ENCODE measurements at places on chromosomes 6 and 20.

DNA sequence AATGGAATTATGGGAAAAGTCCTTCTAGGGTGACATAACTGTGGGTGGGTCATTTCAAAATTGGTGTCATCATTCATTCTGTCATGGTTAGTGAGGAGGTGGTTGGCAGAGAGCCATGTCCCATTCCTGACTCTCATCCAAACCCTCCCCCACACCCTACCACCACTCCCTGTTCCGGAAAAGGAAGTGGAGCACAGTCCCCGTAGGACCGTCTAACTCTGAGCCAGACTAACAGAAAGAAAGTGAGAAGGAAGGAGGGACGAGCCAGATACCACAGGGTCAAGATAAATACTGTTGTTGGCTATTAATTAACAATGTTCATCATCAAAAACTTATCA is 4.8 kb downstream of the TRIM10 start:
- DNase-seq = peak; percentile 74

DNA sequence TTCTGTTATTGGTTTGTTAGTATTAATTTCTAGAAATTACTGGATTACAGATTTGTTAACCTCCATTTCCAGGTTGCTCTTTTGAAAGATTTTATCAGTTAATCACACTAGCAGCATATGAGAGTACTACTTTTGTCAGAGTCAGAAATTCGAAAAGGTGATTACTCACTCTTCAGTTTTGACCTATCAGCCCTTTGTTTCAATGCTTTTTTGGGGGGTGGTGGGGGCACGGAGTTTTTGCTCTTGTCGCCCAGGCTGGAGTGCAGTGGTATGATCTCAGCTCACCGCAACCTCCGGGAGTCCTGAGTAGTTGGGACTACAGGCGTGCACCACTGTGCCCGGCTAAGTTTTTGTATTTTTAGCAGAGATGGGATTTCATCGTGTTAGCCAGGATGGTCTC is 149.2 kb downstream of the JARID2 start:
- DNase-seq = no peak

DNA sequence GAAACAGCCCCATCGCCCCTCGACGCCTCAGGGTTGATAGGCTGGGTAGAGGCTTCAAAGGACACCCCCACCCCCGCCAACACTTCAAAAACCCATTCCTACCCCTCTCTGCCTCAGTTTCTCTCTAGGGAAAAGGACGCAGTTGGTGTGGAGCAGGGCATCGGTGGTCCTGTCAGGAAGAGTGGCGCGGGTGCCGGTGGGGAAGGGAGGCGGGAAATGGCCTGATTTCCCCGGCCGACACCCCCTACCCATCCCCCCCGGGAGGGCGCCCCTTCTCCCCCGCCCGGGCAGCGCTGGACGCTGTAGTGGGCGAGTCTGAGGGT is 367 bp downstream of the NRSN2 start:
- no peak for DNase-seq

DNA sequence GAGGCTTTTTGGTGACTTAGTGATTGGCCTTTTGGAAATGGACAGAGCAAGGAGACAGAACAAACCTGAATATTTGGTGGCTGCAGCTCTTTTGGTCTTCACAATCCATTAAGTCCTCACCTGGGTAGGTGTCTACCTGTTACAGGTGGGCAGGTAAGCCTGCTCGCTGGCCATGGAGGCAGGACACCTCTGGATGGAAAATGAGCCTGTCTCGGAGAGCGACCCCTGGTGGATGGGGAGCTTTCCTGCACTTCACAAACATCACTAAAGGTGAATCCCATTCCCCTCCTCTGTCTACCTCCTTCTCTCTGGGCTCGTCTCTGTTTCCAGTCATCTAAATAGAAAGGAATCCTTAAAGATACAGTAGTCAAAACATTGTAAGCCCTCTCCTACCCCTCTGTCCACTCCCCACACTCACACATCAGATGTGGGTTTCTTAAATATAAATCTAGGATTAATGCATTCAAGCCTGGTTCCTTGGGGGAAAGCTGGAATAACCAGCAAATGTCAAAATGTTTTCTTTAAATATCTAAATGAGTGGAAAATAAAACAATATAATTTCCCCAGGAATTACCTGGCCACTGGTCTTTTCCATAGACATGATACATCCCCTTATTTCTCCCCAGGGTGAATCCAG is 304.9 kb downstream of the CDH26 start:
- peak; percentile 16 for DNase-seq

DNA sequence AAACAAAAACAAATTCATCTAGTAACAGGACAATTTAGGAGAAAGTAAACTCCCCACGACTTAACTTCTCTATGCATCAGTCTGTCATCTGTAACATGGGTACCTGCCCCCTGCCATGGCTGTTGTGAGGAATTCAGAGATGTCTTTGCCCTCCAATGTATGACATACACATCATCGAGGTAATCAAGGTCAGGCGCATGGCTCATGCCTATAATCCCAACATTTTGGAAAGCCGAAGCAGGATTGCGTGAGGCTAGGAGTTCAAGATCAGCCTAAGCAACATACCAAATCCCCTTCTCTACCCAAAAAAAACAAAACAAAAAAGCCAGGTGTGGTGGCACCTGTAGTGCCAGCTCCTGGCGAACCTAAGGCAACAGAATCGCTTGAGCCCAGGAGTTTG is 9.0 kb downstream of the EEF1A1 start:
- no peak for DNase-seq

GRCh38 chr20:55893031-55893430 is 112.3 kb downstream of the CBLN4 start:
- DNase-seq = no peak

- no peak for DNase-seq
These were observed 172.3 kb downstream of the EPM2A start for GRCh38 chr6:145562771-145563615.

GRCh38 chr6:441126-441920 is 49.8 kb downstream of the IRF4 start:
- DNase-seq = no peak

DNA sequence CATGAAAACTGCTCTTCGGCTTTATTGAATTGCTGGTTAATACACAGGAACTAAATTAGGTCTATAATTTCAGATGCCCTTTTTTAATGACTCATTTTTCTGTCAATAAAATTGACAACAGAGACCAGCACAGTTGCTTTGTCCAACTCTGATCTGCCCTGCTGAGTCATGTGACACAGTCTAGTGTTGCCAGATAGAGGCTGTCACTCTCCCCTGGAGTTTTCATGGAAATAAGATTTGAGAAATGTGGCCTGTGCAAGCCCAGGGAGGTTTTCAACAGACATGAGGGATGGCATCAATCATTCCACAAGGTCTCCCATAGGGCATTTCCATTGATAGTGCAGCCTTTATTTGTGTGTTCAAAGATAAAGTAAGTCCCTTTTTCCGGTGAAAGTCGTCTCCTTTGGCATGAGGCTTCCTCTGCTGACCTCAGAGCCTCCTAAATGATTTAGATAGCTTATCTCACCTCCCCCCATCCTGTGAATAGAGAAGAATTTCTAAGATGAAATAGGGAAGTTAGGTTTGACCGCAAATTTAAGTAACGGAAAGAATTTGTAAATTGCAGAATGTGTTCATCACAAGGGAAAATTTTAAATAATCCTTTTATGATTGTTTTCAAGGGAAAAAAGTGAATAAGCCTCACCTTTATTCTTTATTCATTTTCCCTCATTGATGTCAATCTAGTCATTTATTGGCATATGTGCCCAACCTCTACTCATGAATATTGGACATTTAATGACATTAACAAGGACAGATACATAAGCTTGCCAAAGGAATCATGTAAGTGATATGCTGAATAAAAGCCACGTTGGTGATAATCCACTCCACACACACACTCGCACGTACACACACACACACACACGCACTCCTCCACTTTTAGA is 277.7 kb downstream of the ADGB start:
- peak; percentile 98 for DNase-seq

Data from NCI-H226 (cell line).